Activated T-cell treated with anti-CD3 and anti-CD28 coated beads, Interleukin-2, amount 50 U/mL, for 1 hour (primary cell): ENCODE measurements at places on chromosomes 4 and X.

DNA sequence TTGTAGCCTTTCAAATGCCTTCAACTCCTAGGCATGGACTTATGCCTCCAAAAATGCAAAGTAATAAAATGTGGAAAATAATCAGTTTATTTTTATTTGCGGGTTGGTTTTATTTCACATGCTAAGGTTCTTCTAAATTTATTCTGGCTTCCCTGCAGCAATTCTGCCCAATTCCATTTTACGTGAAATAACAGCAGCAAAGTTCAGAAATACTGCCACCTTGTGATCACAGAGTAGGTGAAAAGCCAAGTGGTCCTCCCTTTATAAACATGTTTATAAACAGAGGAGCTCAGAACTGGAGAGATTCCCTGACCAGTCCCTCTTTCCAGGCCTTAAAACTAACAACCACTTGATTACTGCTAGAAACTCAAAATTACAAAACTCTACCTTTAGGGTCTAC lies 14.7 kb upstream of the DCHS2 start:
- DNase-seq = no peak

DNA sequence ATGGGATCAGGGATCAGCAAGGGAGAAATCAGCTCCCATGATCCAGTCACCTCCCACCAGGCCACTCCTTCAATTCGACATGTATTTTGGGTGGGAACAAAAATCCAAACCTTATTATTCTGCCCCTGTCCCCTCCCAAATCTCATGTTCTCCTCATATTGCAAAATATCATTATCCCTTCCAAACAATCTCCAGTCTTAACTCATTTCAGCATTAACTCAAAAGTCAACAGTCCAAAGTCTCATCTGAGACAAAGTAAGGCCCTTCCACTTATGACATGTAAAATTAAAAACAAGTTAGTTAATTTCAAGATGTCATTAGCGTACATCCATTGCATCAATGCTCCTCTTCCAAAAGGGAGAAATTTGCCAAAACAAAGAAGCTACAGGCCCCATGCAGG lies 22.0 kb downstream of the UGT2B4 start:
- no peak for DNase-seq

- no peak for DNase-seq
Measured at GRCh38 chr4:16717266-16717970, 181.0 kb downstream of the LDB2 start.

DNA sequence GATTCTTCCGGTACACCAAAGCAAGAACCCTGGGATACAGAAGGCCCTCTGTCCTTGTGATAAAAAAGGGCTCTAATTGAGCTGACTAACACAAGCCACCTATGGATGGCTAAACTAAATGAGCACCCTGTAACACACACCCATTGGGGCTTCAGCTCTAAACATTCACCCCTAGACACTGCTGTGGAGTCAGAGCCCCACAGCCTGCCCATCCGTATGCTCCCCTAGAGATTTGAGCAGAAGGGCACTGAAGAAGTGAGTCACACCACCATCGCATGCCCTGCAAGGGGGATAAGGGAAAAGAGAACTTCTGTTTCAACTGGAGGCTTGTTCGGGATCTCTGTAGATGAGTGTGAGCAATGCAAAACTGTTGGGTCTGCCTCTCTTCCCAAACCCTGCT lies 545.2 kb downstream of the KCTD8 start:
- no peak for DNase-seq

DNA sequence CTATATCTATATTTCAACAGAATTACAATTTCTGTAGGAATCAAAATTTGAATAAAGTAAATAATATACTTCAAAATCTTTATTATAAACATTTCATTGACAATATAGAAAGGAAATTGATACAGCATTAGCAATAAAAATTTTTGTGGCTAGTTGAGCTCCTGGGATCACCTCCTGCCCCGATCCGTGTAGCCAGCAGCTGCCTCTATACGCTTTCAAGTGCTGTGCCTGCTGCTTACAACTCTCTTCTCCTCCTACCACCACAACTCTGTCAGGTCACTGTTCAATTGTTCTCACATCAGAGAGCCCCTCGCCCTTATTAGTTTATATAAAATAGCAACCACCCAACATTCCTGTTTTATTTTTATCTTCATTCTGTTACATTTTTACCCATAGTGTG lies 27.6 kb downstream of the INPP4B start:
- DNase-seq = no peak
